ENCODE measurements at places on chromosomes 1 and 21.
A peak's percentile ranks its signal among the peaks of the same experiment; 100 is the strongest.

DNA sequence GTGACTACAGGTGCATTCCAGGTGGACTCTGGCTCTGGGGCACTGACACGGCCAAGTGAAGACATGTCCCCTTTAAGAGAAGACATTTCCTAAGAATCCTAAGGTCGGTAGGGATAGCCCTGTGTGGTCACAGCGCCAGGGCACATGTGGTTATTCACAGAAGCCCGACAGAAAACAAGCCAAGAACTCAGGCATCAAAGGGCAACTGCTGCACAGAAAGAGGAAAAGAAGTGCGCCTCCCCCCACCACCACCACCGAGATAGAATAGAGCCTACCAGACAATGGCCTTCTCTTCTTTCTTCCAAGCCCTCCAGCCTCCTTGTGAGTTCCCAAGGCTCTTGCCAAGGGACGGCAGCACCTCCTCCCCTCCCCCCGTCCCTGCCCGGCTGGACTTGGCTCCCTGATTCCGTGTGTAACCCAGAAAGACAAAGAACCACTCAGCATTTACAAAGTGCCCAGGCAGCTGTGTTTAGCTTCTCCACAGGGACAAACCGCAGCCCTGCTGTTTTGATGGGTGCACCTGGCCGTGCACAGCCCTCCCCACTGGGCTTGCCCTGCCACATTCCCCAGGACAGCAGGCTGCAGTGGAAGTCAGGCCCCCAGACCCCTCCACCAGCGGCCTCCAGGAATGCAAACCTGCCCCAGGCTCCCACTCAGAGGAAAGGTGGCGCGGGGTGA is 30.2 kb downstream of the TMPRSS2 start:
- no peak for DNase-seq

GRCh38 chr1:232344791-232345399 is 285.0 kb downstream of the SIPA1L2 start:
- DNase-seq = no peak

- no peak for DNase-seq
These were observed 293.6 kb downstream of the PTPRC start for GRCh38 chr1:198932351-198932991.

DNA sequence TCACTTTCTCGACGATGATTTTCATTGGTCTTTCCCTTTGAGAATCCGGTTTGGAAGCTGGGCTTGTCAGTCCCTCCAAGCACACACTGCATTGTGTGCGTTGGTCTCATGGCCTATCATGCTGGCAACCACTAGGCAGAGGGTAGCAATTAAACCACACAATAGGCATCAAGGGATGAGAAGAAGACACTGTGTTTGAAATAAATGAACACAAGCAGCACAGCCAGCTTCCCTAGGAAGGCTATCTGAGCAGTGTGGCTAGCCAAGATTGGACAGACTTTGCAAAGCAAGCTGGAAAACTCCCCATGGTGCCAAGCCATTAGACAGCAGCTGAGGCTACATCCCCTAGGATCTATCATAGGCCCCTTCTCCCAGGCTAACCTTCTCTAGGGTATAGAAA is 288.7 kb downstream of the NUF2 start:
- no peak for DNase-seq

DNA sequence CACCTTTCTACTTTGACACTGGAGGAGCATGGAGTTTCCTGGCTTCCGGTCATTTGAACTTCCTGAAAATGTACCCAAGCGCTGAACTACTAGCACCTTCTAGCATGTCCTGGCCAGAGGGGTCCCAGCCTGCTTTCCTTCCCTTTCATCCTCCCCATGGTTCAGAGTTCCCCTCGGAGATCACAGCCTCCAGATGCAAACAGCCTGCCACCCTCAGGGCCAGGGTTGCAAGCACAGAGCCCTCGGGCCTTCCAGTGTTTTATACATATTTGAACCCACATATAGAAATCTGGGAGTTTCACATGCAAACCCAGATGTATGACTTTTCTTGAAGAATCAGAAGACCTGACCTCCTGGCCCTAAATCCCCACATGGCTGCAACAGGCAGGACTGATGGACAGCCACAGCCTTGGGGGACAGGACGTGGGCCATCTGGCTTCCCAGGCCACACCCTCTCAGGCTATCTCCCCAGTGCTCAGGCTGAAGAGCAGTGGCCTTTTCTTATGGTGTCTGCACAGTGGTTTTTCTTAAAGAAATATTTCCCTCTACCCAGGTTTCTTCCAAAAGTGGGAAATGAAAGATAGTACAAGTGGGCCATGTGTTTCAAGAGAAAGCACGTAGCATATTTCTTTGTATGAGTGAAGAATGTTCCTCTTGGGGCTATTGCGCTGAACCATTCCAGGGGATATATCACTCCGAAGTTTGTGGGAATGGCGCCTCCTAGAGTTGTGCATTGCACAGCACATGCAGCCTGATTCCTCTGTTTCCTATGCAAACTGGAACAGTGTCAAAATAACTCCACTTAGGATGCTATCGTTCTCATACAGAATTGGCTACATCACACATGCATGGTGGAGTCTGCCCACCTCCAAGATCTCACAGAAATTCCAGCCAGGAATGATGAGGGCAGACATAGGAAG is 232.0 kb upstream of the VAMP3 start:
- no peak for DNase-seq

DNA sequence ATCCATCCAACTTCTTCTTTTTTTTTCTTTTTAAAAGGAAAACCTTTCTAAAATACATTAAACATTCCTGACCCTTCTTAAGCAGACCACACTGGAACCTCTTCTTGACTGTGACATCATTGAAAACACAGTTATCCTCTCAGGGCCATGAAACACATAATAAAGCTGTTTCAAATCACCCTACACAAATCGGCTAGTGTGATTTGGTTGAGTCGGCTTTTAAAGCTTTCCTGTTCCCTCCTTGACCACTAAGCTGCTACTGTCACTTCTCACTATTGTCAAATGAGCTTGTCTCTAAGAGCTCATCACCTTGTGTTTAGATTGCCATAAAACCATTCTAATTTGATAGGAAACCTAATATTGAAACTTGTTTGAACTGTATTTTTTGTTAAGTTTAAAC is 5.9 kb downstream of the USP24 start:
- DNase-seq = no peak

- no peak for DNase-seq
These were observed 45.0 kb downstream of the DISP3 start for GRCh38 chr1:11523746-11524464.

DNA sequence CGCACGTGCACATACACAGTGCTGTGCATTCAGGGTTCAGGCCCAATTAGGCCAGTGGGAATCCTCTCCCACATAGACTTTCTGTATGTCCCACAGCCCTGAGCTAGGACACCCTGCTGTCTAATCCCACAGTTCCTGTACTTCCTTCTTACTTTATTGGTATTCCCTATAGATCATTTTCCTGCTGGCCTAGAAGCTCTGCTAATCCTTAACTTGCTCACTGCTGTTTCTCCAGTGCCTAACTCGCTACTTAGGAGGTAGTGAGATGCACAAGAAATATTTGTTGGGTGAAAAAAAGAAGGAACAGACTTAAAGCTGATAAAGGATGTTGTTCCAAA is 34.1 kb upstream of the FHAD1 start:
- no peak for DNase-seq

- no peak for DNase-seq
These were observed 20.4 kb upstream of the CSF3R start for GRCh38 chr1:36503159-36503558.

DNA sequence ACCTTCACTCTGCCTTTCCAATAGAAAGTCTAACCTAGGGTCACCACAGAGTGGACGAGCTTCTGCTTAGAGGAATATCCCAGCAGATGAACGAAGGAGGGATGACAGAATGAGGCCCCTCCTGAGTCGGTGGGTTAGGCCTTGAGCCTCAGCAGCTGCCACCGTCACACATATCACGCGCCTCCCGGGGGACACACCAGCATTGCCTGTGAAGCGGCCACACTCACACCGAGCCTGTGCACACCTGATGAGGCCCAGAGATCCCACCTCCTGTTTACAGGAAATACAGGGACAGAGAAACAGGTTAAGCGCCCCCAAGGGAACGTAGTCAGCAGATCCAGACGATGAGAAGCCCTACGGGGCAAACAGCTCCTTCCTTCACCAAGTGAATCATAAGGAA is 25.1 kb upstream of the LRRC47 start:
- DNase-seq = no peak

DNA sequence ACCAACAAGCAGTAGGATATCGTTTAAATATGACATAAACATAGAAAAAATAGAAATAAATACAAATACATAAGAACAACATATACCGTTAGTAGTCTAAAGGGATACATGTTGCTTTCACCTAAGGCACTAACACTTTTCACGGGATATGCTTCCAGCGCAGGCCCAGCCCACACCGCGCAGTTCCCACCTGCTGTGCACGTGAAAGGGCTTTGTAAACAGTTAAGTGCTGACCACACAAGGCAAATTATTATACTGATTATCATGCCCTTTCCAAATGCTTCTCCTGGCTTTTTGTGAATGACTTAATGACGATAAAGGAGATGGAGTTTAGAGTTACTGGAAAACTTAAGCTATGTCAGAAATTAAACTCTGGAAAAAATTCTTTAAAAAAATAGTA is 11.3 kb upstream of the IL22RA1 start:
- DNase-seq = no peak

GRCh38 chr21:20283836-20284235 is 714.4 kb upstream of the NCAM2 start:
- DNase-seq = no peak

DNA sequence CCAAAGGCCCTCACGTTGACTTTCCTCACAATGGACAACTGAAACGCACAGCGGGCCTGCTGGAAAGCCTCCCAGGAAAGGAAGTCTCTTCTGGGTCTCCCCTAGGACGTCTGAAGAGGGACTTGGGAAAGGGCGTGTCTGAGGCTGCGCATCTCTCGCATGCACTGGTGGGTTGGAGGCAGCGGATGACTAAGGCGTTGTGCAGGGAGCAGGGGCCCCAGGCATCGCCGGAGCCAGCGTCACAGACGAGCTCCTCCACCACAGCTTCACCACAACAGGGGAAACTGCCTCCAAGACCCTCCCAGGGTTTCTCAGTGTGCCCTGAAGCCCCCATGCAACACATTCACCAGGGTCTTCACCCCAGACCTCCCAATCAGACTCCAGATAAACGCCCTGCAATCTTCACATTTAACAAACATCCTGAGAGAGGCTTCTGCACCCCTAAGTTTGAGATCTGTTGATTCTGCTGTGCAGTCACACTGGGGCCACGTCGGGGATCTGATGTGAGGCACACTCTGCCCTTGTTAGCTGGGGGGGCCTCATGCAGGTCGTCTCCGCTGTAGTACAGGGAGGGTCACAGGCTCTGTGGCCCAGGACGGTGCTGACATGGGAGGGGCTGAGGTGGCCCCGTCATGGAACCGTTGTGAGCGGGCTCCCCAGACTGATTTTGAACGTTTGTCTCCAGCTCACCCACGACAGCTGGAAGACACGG is 7.0 kb upstream of the TFF1 start:
- no peak for DNase-seq

DNA sequence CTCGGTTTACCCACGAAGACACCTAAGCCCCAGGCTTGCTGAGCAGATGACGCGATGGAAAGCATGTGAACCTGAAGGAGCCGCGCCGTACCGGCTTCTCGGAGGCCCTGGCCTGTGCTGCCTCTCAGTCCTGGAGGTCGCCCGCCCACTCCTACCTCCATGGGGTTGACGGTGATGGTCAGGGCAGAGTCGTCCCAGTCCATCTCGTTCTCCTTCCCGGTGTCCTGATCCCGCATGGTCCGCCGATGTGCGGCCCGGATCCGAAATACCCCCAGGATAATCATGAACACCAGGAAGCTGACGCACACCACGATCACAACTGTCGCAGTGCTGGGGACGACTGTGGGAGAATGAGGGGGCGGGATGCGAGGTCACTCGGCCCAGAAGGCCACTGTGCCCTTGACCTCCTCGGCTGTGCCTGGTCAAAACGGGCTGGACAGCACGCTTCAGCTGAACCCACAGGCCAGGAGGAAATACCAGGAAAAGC is 79.6 kb downstream of the PIK3CD start:
- DNase-seq = no peak

DNA sequence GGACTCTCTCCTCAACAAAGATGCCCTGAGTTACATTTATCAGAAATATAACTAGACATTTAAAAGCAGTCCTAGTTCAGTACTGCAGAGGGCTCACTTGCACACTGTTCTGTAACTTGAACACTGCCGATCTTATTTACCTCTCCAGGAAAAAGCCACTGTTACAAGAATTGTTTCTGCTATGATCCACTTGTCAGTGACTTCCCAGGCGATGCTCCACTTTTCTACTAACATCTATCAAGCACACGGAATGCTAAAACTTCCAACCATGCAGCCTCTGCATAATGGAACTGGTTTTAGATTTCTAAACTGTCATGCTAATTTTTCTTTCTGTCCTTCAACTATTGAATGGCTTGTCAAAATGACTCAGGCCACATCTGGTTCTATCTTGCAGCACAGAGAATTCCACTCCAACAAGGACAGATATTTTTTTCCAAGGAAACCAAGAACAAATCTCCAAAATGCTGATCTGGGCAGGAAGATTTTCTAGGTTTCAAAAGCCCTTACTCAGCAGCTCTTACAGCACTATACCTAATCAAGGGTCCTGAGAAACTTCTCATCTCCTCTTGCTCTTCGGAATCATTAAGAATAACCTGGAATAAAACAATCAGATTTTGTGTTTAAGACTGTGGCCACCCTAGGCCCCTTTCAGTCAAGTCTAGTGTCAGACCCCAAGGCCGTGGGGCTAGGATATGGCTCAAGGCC is 9.9 kb downstream of the SEC16B start:
- DNase-seq = peak; percentile 44

GRCh38 chr1:13763991-13764390 is 64.0 kb downstream of the PRDM2 start:
- no peak for DNase-seq

- DNase-seq = no peak
These were observed 10.8 kb upstream of the ADAM30 start for GRCh38 chr1:119906927-119907652.

DNA sequence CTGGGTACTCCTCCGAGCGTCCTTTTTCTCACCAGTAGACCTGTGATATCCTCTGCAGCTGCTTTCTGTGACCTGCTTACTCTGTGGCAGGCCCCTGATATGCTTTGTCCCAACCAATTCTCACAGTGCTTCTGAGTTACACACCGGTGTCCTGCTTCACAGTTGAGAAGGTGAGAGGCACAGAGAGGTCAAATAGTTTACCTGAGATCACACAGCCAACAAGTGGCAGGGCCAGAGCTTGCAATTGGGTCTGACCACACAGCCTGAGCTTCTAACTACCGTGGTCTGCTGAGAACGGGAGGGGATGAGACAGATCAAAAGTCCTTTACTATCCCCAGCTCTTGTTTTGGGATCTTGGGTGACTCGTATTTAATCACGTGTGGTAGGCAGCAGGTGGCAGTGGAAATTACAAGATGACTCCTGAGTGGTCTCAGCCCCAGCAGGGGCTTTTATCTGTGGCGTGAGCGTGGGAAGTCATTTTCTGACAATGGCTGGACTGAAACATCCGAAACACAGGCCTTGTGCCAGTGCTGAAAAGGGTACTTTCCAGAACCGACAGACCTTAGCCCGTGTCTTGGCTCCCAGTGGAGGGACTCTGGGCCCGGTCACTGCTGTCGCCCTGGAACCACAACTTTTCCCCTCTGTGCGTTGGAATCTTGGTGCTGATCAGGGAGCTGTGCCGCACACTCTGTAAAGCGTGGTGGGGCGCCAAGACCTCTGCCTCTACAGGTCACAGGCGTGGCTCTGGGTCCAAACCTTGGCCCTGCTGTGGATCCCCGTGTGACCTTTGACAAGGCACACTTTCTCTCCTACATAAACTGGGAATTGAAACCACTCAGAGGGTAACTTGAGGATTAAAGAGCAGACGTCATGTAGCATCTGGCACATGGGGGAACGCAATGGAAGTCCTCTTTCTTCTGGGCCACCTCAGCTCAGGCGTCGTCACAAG is 11.9 kb downstream of the THEMIS2 start:
- DNase-seq = no peak

All from cardiac muscle cell (in vitro differentiated cells and primary cell).